Fibroblast of skin of abdomen (primary cell): ENCODE measurements at places on chromosomes 16 and 17.

DNA sequence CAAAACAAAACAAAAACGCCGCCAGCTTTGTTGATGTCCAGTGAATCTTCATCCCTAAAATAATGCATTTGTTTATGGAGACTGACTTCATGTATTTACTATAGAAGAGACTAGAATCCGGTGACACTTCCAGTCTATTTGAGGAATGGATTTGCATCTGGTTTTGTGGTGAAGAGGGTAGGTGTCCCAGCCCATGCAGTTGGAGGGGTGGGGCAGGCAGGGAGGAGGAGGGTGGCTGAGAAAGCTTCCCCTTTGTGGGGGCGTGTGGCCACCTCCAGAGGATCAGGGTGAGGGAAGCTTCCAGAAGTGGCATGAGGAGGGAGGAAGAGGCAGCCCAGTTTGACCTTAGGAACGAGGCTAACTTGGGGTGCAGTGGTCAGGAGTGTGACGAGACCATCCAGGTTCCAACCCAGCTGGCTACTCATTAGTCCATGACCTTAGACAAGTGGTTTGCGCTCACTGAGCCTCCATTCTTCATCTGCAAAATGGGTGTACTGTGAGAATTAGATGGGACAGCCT lies 69.5 kb downstream of the CMIP start:
- no peak for DNase-seq

DNA sequence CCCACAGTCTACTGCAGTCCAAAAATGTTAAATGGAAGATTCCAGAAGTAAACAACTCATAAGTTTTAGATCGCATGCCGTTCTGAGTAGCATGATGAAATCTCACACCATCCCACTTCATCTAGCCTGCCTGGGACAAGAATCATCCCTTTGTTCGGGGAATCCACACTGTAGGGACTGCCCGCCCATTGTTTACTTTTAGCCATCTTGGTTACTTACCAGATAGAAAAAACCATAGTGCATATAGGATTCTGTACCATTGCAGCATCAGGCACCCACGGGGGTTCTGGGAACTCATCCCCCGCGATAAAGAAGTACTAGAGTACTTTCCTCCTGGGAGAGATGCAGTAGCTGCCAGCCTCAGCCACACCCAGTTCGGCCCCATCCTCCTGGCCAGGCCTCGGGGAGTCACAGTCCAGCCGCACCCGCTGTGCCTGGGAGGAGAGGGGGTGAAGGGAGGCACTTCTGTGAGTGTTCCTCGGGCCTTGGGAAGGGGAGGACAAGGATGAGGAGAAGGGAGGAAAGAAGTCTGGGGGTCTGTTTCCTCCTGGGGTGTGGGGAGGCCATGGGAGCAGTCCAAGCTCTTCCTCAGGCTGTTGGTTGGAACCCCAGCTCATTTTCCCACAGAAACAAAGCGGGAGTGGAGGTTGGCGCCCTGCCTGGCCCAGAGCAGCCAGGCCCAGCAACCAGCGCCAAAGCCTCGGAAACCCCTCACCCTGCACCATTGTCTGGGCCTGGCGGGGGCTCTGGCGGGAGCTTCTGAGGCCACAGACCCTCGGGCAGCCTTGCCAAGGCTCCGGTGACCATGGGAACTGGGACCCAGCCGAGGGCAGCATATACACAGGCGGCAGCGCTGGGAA lies 8.9 kb downstream of the TRIM47 start:
- DNase-seq, result no peak

GRCh38 chr17:70552230-70552981 lies 383.1 kb downstream of the KCNJ2 start:
- peak; percentile 26 for DNase-seq

- DNase-seq, result peak; percentile 19
Observed at GRCh38 chr17:8556074-8556473, 74.5 kb downstream of the MYH10 start.

- DNase-seq, result peak; percentile 74
Observed at GRCh38 chr17:77494664-77495435, 354.1 kb downstream of the SEC14L1 start.
